Progenitor cell of endocrine pancreas (in vitro differentiated cells): ENCODE measurements at places on chromosomes 13 and 19.

GRCh38 chr13:102040812-102041211 is 361.0 kb downstream of the FGF14 start:
- DNase-seq, result no peak

DNA sequence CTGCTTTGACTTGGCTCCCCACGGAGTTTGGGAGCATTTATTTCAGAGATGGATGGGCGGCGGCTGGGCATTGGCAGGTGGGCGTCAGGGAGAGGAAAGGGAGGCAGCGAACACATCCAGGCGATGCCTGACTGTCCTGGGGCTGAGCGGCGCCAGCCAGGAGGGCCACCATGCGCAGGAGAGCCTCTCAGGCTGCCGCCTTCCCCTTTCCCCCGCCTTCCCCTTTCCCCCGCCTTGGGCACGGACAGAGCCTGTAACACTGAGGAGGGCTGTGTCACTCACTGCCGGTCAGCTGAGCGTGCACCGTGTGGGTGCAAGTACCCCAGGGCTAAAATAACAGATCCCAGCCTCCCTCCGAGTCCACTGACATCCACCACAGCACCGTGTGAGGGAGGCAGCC is 11.4 kb downstream of the MCF2L start:
- no peak for DNase-seq

DNA sequence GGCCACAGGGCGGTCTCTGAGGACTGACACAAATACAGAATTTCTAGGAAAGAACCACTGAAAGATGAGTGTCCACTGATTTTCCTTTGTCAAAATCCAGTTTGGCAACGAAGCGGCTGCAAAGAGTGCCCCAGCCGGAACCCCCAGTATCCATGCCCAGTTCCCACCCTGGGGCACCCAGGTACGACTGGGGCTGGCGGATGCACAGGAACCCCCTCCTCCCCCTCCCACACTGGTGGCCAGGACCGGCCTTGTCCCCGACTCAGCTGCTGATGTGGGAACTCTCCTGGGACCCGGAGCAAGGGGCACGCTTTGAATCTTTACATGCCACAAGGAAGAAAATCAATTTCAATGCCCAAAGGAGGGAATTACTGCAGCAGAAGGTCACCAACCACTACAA is 220.8 kb upstream of the ZNF507 start:
- no peak for DNase-seq

- no peak for DNase-seq
Observed at GRCh38 chr19:13964776-13965175, 12.5 kb downstream of the DCAF15 start.

GRCh38 chr19:31517224-31518180 is 168.3 kb upstream of the TSHZ3 start:
- no peak for DNase-seq

GRCh38 chr19:18541992-18542940 is 1.1 kb downstream of the FKBP8 start:
- no peak for DNase-seq

DNA sequence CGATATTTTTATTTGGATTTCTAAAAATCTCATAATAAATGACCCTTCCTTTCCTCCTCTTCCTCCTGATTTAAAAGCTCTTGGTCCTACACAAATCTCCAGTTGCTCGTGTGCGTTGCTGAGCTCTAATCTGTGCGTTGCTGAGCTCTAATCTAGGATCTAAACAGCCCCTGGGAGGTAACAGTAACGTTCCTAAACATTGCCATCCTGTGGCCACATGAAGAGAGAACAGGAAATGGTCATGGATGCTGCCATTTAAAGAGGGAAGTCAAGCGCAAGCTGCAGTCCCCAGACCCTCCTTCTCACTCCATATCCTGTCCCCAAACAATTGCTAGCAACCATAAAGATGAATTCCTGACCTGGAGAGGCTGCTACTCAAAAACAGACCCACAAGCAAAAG is 170.8 kb downstream of the NUFIP1 start:
- DNase-seq, result no peak

- DNase-seq, result no peak
Observed at GRCh38 chr19:44308011-44308410, 3.2 kb upstream of the ZNF235 start.

GRCh38 chr13:48773531-48774275 is 120.0 kb downstream of the CYSLTR2 start:
- DNase-seq, result no peak

DNA sequence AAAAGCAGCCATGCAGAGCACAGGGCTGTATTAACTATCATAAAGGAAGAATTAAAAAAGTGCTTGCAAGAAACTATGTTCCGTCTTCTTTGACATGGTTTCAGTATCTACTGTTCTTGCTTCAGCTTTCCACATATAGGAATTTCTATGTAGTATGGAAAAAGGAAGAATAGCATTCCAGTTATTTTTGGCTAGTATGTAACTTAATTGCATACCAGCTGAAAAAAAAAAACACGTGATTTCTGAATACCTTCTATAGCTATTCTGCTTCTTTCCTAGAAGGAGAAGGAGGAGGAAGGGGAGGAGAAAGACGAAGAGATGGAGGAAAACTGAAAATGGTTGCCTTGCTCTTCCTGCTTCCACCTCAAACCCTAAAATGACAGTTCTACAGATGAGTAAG is 619.0 kb downstream of the KCTD12 start:
- DNase-seq, result no peak

GRCh38 chr13:39245688-39246087 is 207.4 kb downstream of the NHLRC3 start:
- no peak for DNase-seq

GRCh38 chr19:6125571-6125989 is 9.9 kb upstream of the ACSBG2 start:
- DNase-seq, result no peak

- no peak for DNase-seq
Observed at GRCh38 chr19:6226444-6227155, 53.2 kb downstream of the MLLT1 start.

DNA sequence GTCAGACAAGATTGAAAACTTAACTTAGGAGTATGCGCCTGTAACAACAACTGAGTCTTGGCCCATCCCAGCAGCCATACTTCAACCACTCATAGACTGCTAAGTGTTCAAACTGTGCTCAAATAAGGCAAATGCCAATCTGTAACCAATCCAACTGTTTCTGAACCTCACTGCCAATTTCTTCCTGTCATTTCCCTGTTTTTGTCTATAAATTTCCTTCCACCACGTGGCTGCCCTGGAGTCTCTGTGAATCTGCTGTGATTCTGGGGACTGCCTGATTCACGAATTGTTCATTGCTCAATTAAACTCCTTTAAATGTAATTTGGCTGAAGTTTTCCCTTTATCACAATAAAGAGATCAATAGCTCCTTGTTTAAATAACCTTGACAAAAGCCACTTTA is 50.8 kb upstream of the FREM2 start:
- DNase-seq, result no peak

DNA sequence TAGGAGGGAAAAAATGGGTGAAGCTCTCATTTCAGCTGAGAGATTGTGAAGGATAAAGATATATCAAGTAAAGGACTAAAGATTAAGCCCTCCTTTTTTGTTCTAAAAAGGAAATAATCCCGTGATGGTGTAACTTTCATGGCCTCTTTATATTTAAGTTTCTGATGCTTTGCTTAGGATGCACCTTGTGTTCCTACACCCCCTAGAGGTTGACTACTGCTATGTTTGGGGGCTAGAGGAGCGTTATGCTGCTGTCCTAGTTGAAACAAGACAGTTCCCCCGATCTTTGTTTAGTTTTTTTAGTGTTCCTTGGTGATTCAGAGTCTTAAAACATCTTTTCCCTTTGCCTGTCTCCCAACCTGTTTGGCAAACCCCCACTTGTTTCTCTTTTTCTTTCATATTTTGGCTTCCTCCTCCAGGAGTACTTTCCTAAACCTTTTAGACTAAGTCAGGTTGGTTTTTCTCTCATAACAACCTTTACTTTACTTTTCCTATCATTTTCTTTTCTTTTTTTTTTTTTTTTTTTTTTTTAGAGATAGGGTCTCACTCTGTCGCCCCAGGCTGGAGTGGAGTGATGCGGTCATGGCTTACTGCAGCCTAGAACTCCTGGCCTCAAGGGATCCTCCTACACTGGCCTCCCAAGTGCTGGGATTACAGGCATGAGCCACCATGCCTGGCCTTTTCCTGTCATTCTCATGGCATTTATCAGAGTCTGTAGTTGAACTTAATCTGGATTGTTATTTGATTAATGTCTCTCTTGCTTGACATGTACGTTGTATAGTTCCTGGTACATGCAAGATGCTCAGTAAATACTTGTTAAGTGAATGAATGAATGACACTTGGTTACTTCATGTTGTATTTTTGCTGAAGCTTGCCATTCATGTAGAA is 2.8 kb downstream of the UBA2 start:
- DNase-seq, result no peak

DNA sequence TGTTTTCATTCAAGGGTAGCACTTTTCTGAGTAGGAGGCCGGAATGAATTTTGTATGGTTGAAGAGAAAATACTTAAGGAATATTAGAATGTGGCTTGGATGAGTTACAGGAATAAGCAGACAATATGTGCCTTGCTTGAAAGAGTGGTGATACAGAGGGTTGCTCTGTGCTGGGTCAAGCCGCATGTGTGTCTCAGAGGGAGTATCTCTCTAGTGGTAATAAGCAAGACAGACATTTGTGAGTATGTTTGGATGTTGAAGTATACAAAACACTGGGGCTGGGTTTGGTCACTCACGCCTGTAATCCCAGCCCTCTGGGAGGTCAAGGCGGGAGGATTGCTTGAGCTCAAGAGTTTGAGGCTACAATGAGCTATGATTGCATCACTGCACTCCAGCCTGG is 103.9 kb downstream of the LMO7 start:
- no peak for DNase-seq

DNA sequence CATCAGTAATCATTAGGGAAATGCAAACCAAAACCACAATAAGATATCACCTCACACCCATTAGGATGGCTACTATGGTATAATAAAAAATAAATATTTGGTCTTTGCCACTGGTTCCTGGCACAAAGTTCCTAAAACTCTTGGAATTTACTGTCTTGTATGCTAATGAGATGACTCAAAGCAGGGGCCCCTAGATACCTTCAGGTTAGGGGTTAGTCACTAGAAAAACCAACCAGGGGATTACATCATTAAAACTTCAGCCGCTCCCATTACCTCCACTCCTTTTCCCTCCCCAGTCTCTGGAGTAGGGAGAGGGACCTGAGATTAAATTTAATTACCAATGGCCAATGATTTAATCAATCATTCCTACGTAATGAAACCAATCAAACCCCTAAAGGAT is 49.6 kb downstream of the THSD1 start:
- no peak for DNase-seq

DNA sequence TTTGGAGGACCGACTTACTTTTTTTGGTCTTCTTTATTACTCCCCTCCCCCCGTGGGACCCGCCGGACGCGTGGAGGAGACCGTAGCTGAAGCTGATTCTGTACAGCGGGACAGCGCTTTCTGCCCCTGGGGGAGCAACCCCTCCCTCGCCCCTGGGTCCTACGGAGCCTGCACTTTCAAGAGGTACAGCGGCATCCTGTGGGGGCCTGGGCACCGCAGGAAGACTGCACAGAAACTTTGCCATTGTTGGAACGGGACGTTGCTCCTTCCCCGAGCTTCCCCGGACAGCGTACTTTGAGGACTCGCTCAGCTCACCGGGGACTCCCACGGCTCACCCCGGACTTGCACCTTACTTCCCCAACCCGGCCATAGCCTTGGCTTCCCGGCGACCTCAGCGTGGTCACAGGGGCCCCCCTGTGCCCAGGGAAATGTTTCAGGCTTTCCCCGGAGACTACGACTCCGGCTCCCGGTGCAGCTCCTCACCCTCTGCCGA is 409 bp downstream of the FOSB start:
- no peak for DNase-seq

DNA sequence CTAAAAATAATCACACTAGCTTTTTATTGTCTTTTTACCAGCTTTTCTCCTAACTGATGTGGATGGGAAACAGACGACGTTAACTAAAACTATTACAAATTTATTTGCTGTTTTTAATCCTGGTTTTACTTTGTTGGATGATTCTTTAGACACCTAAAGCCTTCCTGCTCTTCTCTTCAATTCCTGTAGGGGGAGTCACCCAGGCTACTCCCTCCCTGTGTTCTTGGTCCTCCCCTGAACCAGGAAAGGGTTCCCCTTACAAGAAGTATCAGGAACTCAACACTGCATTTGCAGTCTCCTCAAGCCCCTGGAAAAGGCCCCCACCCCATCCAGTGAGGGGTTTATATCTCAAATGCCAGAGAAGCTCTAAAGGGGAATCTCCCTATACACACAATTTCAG is 206.1 kb downstream of the SUCLA2 start:
- no peak for DNase-seq

- no peak for DNase-seq
Observed at GRCh38 chr19:56091066-56091490, 30.0 kb downstream of the ZNF787 start.

GRCh38 chr13:59587030-59587429 is 576.7 kb downstream of the DIAPH3 start:
- no peak for DNase-seq

DNA sequence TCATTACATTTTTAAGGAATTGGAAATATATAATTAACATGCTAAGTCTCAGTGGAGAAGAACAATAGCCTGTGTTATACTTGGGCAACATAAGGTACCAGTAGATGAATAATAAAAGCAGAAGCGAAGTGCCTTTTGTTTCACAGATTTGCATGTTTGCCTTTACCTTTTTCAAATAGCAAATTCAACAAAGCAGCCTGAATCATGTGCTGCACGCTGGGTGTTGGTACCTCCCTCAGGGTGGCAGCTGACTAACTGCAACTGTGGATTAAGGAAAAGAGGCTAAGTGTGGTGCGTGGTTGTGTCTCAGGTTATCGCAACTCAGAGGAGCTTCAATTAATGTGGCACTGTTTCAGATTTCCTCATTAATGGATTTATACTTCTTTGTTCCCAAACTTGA is 189.0 kb downstream of the LMO7 start:
- no peak for DNase-seq

DNA sequence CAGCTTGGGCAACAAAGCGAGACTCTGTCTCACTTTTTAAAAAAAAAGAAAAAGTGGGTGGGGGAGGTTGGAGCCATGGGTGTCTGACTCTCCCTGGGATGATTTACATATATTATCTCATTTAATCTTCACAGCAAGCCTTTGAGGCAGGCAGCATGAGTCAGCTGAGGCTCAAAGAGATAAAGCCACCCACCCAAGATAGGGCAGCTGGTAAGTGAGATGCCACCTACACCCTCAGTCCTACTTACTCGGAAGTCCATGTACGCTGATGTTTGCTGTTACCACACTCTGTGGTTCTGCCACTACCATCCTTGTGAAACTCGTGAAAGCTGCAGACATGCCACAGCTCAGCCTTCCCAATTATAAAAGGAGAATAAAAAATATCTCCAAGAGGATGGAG is 142.0 kb upstream of the TSHZ3 start:
- no peak for DNase-seq

DNA sequence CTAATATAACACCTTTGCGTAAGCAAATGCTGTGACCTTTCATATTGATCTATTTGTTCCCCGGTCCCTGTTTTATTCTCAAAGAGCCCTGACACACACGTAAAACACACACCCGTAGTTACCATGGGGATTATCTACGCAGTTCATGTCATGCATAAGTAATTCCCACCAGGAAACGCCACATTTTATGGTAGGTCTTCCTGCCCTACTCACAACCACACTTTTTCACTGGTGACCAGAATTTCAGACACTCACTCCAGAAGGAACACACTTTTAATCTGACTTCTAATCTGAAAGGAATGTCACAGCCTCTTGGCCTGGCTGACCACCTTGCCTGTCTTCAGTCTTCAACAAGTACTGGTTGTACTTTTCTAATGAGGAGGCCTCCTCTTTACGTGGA is 46.8 kb downstream of the SLC7A1 start:
- no peak for DNase-seq
